ENCODE measurements at places on chromosomes 13 and 19. TPM values are rescaled to one million over a fixed set of nuclear protein-coding genes. Genes with fewer than 3 reads are reported as not detected.
A peak's percentile ranks its signal among the peaks of the same experiment; 100 is the strongest.

Gene PRKCG
- not detected for total RNA-seq

- DNase-seq = no peak
Observed at GRCh38 chr19:3605770-3606169, 905 bp downstream of the TBXA2R start.

- peak; percentile 72 for DNase-seq
Observed at GRCh38 chr19:35528218-35529038, at the start of gene SBSN. SBSN (minus strand) TSS chr19:35528311; CDS start chr19:35528281, 30 bp downstream.

DNA sequence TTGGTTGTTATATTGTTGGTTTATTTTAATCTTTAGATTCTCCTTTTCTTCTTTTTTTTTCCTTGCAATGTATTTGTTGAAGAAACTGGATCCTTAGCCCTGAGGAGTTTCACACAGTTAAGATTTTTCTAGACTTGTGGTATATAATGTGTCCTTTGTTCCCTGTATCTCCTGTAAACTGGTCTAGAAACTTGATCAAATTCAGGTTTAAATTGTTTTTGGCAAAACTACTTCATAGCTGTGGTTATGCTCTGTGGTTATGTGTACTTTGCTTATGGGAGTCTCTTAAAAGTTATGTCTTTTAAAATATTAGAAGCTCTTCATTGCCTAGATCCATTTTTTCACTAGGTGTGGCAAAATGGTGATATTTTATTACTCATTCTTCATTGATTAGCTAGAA lies 3.7 kb upstream of the MTRF1 start:
- peak; percentile 13 for DNase-seq

DNA sequence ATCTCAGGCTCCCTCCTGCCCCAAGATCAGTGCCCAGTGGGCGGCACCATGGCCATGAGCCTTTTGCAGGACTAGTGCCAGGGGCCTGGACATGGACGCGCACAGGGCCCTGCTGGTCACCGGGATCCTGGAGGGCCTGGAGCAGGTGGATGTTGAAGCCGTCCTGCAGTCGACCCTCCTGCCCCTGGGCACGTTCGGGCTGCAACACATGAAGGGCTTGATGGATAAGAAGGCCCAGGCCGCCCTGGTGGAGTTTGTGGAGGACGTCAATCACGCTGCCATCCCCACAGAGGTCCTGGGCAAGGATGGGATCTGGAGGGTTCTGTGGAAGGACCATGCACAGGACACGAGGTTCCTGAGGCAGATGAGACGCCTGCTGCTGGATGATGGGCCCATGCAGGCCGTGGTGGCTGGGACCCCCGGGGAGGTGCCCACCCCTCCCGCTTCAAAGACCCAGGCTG lies 38.0 kb upstream of the PNMA8B start:
- no peak for DNase-seq

Gene WDR88
- not detected for total RNA-seq

GRCh38 chr19:28019371-28019770 lies 1193.6 kb downstream of the UQCRFS1 start:
- no peak for DNase-seq

Gene ZNF177
- total RNA-seq = 0.67 TPM

DNA sequence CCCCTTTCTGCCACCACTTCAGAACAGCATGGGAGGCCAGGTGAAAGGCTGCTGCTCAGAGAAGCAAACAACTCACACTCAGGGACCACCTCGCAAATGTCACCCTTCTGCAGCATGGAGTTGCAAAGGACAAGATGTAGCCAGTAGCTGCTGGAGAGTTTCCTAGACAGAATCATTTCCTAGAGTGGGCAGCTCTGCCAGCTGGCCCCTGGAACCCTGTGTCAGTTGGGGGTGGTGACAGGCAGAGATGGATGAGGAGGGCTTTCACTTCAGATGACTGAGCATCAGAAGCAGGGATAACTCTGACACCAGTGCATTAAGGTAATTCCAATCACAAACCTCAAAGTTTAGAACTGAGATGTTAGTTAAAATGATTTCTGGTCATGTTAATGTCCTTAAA lies 34.4 kb upstream of the EPHX3 start:
- no peak for DNase-seq

GRCh38 chr19:47614021-47614295 lies 5.0 kb downstream of the BICRA start:
- DNase-seq = no peak

Gene SERPINE3
- total RNA-seq = not detected

GRCh38 chr13:74026753-74027152 lies 107.5 kb downstream of the KLF12 start:
- no peak for DNase-seq

Gene ZNF317
- total RNA-seq = 19.9 TPM

GRCh38 chr19:33241530-33242101 lies 16.0 kb upstream of the SLC7A10 start:
- DNase-seq = no peak

Gene ZNF227
- 10.9 TPM for total RNA-seq

Gene CYP4F2
- not detected for total RNA-seq

- DNase-seq = peak; percentile 74
Observed at GRCh38 chr19:47124937-47125668, 5.5 kb upstream of the SAE1 start.

DNA sequence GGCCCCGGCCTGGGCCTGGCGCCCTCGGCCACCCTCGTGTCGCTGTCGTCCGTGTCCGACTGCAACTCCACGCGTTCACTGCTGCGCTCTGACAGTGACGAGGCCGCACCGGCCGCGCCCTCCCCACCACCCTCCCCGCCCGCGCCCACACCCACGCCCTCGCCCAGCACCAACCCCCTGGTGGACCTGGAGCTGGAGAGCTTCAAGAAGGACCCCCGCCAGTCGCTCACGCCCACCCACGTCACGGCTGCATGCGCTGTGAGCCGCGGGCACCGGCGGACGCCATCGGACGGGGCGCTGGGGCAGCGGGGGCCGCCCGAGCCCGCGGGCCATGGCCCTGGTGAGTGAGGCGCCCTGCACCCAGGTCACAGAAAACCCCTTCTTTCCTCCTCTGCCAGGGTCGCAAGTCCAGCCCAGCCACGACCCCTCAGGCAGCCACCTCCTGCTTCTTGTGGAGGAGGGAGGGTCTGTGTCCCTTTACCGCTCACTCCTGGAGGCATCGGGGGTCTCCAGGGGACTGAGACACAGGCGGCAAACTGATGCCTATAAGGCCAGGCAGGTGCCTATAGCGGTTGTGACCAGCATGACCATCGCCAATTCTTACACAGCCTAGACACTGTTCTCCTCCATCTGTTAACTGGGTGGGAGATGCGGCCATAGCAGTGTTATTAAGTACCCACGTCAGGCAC lies 4.2 kb downstream of the TTC9B start:
- no peak for DNase-seq

GRCh38 chr19:29841209-29841558 lies 29.4 kb downstream of the CCNE1 start:
- no peak for DNase-seq

GRCh38 chr13:40146611-40147117 lies 491.2 kb downstream of the COG6 start:
- DNase-seq = no peak

- DNase-seq = no peak
Observed at GRCh38 chr13:67277581-67277980, 47.4 kb upstream of the PCDH9 start.

DNA sequence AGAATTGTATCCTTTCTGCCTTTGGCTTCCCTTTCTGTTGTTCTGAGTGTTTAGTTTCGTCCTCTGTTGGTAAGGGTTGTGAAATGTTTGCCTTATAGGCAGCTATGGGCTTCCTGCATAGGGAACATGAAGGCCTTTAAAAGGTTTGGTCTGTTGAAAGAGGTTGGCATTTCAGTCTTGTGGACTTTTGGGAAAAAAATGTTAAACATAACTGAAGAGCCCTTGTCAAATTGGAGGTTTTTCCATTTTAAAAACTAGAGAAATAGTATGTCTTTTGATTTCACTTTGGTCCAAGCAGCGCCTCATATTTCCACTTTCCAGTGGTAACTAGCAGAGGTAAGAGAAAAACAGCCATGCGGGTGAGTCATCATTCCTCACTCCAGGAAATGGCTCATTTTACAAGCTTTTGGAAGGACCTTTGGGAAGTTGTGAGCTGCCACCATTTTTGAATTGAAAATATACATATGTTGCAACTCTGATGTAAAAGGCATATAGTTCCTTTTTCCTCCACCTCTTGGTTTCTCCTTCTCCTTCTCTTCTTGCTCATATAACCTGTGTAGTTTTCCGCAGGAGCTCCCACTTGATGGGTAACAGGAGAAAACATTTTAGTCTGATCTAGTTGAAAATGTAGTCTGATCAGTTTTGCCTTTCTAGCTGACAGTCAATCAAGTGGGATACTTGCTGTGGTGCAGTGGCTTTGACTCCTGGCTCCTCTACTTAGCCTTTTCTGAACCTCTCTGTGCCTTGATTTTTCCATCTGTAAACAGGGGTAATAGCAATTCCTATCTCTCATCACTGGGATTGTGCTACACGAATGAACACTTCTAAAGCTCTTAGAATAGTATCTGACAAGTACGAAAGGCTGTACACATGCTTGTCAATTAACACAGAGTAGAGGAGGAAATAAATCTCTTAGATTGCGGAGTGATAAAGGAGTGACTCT lies 23.0 kb downstream of the GPC6 start:
- peak; percentile 87 for DNase-seq

Gene ZNF728
- not detected for total RNA-seq

DNA sequence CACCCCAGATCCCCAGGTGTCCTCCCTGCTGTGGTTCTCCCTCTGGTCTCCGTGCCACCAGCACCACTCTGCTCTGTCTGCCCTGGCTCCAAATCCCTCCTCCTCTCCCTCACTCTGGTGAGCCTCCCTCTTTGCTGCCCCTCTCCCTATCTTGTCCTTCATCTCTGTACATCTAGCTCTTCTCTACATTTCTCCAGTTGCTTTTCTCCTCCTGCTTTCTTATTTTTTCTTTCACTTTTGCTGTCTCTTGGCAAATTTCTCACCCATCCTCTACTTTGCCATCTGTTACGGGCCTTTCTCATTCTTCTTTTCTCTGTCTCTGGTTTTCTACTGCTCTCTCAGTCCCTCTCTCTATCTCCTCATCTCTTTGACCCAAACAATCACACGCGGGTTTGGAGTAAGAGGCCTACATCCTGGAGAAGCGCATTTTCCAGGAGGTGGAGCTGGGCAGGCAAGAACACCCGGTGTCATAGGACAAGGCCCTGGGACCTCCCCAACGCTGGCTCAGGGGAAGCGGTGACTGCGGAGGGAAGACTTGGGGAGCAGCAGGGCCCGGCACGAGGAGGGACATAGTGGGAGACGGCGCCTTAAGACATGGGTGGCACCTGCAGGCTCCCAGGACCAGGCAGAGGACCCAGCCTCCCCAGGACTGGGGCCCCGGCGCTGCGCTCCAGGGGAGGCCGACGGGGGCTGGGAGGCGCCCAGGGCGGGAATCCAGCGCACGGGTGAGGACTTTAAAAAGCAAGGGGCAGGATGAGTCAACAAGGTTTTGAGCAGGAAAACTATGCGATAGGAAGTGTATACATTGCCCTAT lies 9.9 kb downstream of the ZNF611 start:
- DNase-seq = no peak

Gene ZNF793
- 2.9 TPM for total RNA-seq

DNA sequence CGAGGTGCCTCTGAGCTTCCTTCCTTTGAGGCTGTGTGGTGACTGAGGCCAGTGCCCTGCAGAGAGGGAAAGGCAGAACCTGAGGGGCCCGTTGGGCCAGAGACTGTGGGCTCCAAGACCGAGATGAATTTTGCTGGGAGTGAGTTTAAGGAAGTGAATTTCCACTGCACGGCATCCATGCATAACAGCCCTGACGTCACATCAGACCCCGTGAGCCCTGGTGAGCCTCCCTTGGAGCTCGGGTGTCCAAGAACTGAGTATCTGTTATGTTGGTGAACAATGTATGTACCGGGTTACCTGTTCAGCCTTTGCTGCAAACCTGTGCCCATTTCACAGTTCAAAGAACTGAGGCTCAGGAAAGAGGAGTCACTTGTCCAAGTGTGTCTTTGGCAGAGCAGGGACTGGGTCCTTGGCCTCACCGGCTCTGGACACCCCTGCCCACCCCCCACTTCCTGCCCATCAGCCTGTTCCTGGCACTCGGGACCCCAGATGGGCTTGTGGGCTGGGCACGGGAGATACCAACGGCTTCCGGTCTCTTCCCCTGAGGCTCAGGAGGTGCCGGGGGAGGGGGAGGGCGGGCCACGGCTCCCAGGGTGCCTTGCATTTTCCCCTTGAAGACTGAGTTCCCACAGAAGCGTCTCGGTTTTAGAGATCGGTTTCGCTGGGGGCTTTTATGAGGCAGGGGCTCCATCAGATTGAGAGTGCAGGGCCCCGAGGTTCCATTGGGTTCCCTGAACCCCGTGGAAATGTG lies 33.7 kb downstream of the NFILZ start:
- no peak for DNase-seq

DNA sequence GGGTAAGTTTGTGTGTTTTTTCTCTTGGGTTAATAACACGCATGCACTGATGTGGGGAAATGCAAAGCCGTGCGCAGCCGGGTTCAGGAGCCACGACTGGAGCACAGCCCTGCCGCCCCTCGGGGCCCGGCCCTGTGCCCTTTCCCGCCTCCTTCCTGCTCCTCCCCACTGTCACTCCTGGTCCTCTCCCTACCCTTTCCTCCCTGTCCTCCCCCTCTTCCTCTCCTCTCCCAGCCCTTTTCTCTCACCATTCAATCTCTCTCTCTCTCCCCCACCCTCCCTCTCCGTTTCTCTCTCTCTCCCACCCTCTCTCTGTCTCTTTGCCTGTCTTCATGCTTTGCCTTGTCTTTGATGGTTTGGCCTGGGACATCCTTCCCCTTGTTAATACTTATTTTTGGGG lies 27.2 kb downstream of the PLEKHJ1 start:
- DNase-seq = no peak

- no peak for DNase-seq
Observed at GRCh38 chr19:39165857-39166256, 30.9 kb upstream of the NCCRP1 start.

DNA sequence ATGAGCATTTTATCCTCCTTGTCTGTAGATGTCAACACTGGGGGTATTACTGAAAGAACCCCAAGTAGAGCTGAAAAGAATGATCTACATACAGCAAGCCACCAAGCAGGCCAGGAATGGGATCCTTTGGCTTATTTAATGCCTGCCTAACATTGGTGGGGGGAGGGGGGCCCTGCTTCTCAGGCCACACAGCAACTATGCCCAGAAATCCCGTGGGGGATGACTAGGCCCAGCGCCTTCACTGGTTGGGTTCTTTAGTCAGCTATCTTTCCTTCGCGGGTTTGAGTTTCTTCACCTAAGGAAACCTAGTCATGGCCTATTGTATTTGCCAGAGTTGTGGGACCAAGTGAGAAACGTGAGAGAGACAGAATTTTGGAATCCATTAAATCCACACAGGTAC lies 80.5 kb downstream of the CCNA1 start:
- DNase-seq = no peak

Gene SIX5
- total RNA-seq = 15.2 TPM

GRCh38 chr19:583968-584239 lies 5.8 kb upstream of the HCN2 start:
- no peak for DNase-seq

GRCh38 chr19:19095691-19096090 lies 31.9 kb downstream of the SLC25A42 start:
- no peak for DNase-seq

Gene ZNF540
- 0.61 TPM for total RNA-seq

Gene ZSCAN5A
- total RNA-seq = 6.7 TPM

Measured in HFFc6 (cell line).